ENCODE measurements at places on chromosomes 7 and 10.
A peak's percentile ranks its signal among the peaks of the same experiment; 100 is the strongest.

- no peak for DNase-seq
These were observed 6.7 kb downstream of the DDC start for GRCh38 chr7:50558294-50559053.

- no peak for DNase-seq
These were observed 29.1 kb downstream of the CELF2 start for GRCh38 chr10:11046776-11047160.

- no peak for DNase-seq
These were observed 8.8 kb downstream of the INPP5F start for GRCh38 chr10:119734396-119735332.

GRCh38 chr7:113548137-113548536, 370.7 kb downstream of the PPP1R3A start:
- DNase-seq = no peak

DNA sequence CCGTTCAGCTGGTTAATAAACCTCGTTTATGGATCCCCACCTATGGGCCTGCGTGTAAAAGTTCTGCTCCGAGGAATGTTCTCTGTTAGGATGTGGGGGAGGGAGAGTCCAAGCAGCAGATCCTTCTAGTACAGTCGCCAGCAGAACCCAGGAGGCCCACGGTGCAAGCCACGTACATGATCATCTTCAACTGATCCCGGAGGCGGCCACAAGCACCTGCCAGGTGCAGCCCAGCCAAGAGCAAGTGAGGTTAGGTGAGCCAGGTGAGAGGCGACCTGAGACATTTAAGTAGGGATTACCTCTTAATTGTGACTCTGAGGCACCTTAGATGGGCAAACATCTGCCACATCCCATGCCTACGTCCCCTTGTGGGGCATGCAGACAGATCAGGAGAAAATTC, 18.0 kb upstream of the FGFR2 start:
- no peak for DNase-seq

DNA sequence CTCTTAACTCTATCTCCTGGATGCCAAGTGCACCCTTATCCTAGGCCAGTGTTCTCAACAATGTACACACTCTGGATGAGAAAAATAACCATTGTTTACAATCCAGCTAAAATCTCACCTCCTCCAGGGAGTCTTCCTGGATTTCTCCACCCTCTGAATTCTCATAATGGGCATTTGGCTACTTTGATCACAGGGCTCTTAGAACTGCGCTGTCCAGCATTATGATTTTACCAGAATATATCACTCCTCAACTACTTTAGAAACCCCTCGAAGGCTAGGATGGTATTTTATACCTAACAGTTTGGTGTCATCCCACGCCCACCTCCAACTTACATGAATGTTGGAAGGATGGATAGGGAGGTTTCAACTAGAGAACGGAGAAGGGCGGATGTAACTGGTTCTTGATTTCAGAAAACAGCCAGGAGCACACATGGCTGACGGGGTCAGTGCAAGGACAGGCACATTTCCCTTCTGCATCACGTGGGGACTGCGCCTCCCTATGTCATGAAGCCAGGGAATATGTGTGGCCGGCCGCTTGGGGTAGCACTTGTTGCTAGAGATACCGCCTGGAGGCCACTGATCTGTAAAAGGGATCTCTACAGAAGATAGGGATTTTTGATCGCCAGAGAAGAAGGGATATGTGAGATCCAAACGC, 1.2 kb upstream of the ATP6V0E2 start:
- DNase-seq = peak; percentile 79

GRCh38 chr7:91351374-91351773, 87.1 kb downstream of the FZD1 start:
- DNase-seq = no peak

DNA sequence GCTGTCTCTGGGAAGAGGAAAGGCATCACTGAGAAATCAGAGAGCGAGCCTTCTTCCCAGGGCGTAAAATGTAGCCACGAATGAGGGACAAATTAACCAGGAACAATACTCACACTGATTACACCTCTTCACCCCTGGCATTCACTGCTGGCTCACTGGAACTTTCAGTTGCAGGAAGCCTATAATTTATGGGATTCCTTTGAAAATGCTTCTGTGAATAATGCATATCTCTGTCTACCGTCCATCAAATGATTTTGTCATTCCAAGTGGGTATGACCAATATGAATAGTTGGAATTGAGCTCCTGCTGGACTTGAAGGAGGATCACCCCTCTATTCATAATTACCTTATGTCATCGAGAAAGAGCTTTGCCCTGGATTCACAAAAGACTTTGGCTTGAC, 360.3 kb upstream of the FZD8 start:
- DNase-seq = no peak

- DNase-seq = no peak
These were observed 136.6 kb upstream of the SHH start for GRCh38 chr7:155948845-155949244.

DNA sequence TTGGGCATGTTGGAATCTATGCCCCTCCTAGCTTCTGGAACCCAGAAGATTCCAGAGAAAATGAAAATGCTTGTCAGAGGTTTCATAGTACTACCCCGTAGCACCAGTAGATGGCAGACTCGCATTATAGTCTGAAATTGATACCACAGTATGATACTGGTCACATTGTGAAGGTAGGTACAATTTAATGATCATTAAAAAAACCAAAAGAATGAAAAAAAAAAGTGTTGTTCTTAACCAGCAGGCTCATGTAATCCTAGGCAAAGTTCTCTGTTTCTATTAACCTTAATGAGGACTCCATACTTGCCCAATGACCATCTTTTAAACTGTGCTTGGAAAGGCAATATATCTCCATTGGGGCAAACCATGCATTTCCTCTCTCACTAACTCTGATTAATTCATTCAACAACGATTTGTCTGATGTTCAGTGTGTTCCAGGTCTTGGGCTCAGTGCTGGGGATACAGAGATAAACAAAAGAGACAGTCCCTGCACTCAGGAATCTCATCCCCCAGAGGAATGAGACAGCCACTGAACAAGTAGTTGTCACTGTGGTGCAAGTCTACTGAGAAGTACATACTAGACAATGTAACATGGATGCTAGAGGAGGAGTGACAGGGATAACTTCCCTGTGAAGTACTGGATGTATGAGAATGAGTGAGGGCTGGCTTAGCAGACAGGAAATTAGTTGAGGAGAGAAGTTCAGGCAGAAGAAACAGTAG, 223.5 kb upstream of the PHYHIPL start:
- DNase-seq = peak; percentile 71

- no peak for DNase-seq
These were observed 101.5 kb downstream of the STK31 start for GRCh38 chr7:23811540-23811939.

All from midbrain (tissue), 1 donor.